ENCODE measurements at places on chromosomes 2 and 18.

DNA sequence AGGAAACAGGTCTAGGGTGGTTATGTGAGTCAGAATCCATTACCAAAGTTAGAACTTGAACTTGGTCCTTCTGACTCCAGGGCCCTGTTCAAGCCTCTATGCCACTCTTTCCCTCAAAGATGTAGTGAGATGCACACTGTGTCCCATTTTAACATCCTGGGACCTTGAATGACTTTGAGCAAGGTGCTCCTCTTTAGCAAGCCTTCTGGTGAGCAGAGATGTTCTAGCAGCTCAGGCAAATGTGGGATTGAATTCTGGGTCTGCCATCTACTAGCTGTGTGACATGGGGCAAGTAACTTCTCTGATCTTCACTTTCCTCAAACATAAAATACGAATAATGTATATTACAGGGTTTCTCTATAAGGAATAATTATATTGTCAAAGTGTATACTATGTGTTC lies 294.0 kb upstream of the CXCR4 start:
- no peak for DNase-seq

DNA sequence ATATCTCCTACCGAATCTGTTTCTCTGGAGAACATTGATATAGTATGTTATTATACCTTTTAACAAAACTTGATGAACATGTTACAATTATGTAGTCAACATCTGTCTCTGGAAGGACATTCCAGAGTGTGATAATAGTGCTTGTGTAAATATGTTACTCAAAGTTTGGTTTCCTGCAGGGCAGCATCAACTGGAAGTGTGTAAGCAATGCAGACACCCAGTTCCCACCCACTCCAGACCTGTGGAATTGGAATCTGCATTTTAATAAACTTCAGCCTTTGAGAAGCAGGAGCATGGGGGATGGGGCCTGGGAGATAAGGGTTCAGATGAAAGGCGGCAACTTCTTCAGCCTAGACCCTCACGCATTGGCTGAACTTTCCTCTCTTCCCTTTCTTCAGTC lies 398.9 kb downstream of the RND3 start:
- DNase-seq: peak; percentile 6

DNA sequence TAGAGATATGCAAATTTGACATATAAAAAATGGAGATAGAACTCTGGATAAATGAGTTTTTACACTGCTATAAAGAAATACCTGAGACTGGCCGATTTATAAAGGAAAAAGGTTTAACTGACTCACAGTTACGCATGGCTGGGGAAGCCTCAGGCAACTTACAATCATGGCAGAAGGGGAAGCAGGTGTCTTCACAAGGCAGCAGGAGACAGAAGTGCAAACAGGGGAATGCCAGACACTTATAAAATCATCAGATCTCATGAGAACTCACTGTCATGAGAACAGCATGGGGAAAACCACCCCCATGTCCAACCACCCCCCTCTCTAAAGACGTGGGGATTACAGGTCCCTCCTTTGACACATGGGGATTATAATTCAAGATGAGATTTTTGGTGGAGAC lies 1540.2 kb upstream of the SLC39A10 start:
- DNase-seq: no peak

GRCh38 chr2:36659872-36660312 lies 36.6 kb upstream of the VIT start:
- no peak for DNase-seq

GRCh38 chr18:40412410-40412809 lies 1542.6 kb upstream of the PIK3C3 start:
- no peak for DNase-seq

GRCh38 chr18:43650426-43650825 lies 373.1 kb upstream of the SYT4 start:
- DNase-seq: no peak

DNA sequence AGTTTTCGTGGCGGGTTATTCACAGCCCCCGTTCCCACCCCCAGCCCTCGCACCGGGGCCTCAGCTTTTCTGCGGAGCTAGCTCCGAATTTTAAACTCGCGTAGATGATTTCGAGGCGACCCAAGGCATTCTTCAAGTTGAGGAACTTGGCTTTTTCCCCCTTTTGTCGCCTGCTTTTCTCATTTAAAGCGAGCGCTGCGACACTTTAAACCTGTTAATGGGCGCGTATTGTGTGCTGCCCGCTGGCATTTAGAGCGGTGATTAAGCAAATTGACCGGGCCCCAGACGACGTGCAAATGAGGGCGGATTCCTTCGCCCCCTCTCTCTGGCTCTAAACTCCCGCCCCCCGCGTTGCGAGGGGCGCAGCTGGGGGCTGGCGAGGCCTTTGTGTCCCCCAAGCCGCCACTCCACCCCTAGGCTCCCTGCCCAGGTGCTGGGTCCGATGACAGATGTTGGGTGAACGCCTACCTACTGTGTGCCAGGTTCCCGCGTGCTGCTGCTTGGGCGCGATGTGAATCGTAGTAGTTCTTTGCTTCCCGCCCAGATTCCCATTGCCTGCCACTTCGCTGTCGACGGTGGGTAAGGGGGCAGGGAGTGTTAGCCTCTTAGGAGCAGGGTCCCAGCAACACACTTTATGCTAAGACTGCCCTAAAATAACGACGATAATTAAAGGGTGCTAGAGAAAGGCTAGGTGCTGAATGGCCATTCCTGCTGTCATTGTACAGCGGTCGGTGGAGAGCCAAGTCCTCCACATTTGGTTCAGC lies 1.9 kb downstream of the TCF7L1 start:
- peak; percentile 87 for DNase-seq

- DNase-seq: peak; percentile 37
Measured at GRCh38 chr18:4352746-4353551, 102.2 kb downstream of the DLGAP1 start.

DNA sequence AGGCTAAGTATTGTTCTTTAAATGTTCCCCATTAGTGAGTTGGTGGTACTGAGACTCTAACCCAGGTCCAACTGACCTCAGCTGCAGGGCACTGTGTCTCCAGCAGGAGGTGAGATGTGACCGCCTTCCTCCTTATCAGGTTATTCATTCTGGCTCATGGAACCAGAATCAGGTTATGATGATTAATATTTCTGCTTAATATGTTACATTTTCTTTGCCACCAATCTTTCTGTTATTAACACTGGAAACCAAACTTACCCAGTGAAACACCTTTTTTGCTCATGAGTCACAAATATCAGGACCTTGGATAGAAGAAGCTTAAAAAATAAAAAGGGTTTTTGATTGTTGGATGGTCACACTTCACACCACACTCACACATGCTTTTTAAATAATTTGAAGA lies 85.4 kb downstream of the DPP4 start:
- no peak for DNase-seq

- DNase-seq: peak; percentile 42
Measured at GRCh38 chr2:144357623-144358373, 162.1 kb downstream of the ZEB2 start.

DNA sequence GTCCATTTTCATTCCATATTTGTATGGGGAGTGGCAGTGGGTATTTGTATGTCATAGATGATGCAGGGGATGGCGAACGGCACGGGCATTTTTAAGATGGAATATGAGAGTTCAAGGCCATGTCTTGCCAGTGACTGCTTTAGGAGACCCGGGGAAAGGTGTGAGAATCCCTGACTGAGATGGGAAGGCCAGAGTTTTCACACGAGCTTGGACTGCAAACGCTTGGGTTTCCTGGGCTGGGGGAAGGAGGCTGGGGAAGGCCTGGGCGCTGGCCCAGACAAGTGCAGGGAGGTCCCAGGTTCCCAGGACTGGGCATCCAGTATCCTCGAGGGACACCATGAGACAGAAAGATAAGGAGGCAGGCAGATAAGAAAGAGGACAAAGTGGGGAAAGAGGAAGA lies 35.2 kb downstream of the CNGA3 start:
- no peak for DNase-seq

- DNase-seq: peak; percentile 44
Measured at GRCh38 chr2:43142921-43143438, 83.4 kb downstream of the ZFP36L2 start.

GRCh38 chr18:40313030-40313642 lies 1641.9 kb upstream of the PIK3C3 start:
- DNase-seq: no peak

DNA sequence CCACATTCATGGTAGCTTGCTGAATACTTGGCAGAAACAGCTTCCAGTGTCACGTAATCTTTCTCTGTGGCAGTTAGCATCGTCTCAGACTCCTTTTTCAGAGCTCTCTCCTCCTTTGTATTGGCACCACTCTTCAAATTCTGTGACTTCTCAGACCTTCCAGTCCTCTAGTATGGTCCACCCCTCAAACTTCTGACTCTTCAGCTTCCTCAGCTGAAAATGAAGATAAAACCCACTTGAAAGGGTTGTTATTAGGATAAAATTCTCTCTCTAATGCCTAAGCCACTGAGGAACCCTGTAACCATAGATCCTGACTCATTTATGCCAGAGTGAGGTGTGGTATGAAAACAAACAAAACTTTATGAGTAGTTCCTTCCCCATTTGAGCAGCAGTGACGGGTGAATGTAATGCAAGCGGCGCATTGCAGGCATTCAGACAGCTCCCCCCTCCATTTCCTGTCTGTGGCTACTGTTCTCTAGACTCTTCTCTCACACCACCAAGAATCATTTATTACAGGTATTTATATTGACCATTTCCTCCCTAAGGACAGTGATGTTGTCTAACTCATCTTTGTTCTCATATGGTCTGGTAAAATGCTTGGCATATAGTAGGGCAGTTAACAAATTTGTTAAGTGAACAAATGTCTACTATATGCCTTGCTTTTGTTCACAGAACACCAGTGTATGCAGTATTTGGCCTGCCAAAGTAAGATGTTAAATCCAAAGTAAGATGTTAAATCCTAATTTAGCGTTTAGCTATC lies 35.3 kb downstream of the GALNT1 start:
- DNase-seq: peak; percentile 15

DNA sequence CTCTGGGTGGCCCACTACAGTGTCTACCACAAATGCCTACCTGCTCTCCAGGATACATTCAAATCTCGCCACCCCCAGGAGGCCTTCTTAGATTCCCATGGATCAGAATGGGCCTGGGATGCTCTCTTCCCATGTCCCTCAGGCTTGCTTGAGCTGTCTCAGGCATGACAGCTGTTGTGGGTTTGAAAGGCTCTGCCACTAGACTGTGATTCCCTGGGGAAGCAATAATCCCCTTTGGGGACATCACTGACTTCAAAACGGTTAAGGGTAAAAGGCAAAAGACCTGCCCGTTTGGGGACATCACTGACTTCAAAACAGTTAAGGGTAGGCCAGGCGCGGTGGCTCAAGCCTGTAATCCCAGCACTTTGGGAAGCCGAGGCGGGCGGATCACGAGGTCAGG lies 35.8 kb upstream of the ZNF516 start:
- DNase-seq: no peak

- no peak for DNase-seq
Measured at GRCh38 chr2:230016844-230017243, 51.9 kb downstream of the SLC16A14 start.

DNA sequence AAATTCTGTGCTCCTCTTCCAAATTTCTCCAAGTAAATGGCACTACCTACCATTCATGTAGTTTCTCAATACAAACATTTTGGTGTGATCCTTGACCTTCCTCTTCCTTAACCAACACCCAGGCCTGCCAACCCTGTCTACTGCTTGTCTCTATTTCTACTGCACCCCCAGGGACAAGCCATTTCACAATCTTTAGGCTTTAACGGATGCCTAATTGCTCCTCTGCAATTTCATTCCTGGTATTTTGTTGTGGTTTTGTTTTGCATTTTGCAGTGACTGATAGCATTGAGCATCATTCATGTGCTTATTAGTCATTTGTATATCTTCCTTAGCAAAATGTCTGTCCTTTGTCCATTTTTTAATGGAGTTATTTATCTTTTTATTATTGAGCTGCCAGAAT lies 10.0 kb downstream of the FAP start:
- DNase-seq: no peak

DNA sequence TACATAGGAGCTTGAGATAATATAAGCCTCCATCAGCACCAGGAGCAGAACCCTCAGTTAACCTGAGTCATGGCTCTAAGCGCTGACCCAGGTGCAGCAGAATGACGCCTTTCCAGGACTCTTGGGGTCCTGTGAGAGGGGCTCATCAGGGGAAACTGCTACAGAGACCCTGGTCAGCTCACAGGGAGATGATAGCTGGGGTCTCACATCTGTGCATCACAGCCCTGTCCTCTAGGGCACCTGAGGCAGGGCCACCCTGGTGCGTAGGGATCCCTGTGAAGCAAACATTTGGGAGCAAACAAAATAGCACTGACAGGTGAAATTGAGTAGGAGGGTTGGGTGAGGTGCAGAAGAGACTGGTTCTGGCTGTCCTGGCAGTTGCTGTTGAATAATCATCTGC lies 219.2 kb downstream of the SH3RF3 start:
- no peak for DNase-seq

DNA sequence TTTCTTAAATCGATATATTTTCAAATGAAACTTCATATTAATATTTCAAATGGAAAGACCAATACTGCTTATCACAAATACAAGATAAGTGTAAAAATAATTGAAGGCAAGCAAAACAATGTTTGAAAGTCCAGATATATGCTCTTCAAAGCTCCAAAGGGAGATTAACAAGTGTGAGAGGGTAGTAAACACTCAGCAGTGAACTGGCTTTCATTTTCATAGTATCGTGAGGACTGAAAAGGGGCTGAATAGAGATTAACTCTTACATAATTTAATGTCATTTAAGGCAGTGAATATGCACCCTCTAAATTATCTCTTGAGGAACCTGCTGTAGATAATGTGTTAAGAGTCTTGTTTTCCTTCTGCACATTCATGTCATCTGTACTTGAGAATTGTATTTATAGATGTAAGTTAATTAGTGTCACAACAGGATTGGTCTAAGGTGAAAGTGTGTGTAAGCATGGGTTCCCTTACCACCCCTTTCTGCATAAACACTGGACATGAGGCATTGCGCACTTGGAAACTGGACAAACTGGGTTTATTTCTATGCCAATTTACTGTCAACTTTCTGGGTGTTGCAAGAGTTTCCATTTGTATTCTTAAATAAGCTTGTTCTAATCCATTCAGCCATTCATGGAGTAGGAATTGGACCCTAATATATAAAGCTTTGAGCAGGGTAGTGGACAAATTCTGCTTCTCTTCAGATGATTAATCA lies 76.7 kb upstream of the SESTD1 start:
- no peak for DNase-seq

DNA sequence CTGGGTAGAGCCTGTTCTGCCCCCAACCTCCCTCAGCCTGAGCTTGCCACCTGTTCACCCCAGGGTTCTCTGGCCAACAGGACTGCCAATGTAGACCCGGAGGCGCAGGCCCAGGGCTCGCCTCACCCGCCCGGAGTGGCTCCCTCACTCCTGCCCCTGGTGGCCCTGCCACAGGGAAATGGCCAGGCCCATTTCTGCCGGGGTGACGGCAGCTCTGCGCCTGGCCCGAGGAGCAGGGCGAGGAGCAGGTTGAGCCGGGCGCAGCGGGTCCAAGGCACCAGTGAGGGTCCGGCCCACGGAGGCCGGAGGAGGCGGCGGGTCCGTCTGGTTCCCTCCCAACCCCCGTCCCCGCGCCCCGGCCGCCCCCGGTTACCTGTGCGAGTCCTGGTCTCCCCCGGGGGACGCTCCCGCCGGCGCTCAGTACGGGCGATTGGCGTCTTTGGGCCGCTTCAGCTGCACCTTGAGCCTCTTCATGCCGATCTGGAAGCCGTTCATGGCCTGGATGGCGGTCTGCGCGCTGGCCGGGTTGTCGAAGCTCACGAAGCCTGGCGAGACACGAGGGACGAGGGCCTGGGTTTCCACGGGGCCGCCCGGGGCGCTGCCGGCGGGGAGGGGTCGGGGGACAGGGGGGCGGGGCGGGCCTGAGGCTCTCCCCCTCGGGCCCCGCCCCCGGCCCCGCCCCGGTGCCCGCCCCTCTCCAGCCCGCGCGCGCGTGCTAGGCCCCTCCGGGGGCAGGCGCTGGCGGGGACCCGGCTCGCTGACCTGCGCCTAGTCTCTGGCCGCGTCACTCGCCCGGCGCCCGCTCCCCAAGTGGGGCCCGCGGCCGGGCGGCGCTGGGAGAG lies 312.0 kb downstream of the CELF4 start:
- DNase-seq: no peak

Data from ELF-1 (cell line).